Activated CD4-positive, alpha-beta T cell treated with anti-CD3 and anti-CD28 coated beads, Interleukin-2, amount 50 U/mL, for 24 hours (primary cell): ENCODE measurements at places on chromosomes 6 and 20.

- DNase-seq, result peak; percentile 45
Observed at GRCh38 chr20:24100370-24101011, 111.9 kb upstream of the GGTLC1 start.

DNA sequence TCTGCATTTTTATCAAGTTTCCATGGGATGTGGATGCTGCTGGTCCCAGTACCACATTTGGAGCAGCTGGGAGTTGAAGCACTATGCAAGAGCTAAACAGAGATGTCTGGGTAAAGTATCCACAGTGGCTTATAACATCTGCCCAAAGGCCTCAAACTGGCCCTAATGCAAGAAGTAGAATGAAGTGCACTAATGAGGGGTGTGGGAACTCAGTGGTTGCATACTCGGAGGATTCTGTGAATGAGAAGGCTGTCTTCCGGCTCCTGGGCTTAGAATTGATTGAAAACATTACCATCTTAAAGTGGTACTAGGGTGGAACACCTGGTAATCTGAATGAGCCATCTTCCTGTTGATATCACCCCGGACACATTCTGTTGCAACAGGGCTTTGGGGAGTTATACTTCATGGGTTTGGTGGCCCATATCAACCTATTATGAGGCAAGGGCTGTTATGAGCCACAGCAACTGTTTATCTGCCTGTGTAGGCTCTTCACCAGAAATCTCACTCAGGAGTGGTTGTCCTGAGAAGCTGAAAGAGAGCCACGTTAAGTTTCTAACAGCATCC lies 54.7 kb upstream of the SNRPB2 start:
- DNase-seq, result no peak

DNA sequence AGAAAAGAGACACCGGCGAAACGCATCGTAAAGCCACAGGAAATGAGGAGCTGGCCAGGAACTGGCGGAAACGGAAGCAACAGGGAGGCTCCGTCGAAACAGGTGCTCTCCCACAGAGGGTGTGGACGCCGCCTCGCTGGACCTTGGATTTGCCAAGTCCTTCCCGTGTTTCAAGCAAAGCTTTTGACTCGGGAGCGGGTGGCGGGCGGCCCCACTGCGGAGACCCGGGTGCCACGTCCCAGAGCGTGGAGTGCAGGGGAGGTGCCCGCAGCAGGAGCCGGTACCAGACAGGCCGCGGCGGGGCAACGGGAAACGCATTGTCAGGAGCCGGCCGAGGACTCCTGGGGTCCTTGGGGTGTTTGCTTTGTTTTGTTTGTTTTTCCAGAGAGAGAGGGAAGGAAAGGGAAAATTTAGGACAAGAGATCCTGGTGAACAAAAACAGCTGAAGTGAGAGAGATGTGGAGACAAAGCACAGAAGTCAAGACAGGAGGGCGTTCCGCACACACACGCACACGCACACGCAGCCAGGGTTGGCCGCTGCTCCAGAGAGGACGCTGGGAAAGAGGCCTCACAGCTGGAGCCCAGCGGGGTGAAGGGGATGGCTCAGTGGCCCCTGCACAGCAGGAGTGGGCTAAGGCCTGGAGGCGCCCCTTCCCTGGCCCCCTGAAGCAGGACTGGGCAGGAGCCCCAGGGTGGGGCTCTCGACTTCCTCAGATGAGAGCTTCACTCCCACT lies 50.9 kb upstream of the CHRNA4 start:
- DNase-seq, result no peak

DNA sequence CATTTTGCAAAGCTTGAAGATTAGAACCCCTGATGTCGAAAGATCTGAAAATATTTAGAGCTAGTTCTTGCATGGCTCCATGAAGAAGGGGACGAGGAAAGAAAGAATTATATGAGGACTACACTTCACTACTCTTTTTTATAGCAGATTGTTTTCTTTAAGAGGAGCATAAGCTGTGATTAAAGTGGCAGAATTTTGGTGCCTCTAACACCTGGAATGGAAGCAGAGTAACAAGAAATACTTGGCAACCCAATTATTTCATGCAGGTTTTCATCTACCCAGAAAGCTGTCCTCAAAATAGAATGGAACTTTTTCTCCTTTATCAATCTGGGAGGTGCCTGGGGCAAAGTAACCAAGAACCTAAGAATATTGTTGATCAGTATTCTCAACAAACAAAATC lies 4.0 kb downstream of the METTL24 start:
- DNase-seq, result no peak

DNA sequence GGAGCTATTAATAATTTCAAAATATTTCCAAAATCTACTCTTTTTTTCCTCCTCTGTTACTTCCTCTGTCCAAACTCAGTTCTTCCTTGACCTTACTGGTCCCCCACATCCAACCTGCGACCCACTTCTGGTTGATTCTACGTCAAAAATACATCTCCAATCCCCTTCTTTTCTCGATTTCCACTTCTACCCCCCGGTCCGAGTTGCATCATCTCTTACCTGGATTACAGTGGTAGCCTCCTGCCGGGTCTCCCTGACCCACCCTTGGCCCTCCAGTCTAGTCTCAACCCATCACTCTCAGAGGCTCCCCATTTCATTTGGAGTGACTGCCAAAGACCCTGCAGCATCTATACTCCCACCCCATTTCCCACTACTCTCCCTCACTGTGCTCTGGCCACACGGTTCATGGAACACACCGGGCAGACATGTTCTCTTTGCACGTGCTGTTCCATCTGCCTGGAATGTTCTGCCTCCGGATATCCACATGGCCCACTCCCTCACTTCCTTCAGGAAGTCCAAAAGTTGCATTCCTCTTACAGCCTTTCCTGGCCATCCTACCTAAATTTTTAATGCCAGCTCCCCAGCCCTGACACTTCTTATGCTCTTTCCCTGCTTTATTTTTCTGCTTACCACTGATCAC lies 6.1 kb upstream of the CCND3 start:
- DNase-seq, result no peak

GRCh38 chr6:93568169-93568568 lies 148.8 kb upstream of the EPHA7 start:
- DNase-seq, result no peak

DNA sequence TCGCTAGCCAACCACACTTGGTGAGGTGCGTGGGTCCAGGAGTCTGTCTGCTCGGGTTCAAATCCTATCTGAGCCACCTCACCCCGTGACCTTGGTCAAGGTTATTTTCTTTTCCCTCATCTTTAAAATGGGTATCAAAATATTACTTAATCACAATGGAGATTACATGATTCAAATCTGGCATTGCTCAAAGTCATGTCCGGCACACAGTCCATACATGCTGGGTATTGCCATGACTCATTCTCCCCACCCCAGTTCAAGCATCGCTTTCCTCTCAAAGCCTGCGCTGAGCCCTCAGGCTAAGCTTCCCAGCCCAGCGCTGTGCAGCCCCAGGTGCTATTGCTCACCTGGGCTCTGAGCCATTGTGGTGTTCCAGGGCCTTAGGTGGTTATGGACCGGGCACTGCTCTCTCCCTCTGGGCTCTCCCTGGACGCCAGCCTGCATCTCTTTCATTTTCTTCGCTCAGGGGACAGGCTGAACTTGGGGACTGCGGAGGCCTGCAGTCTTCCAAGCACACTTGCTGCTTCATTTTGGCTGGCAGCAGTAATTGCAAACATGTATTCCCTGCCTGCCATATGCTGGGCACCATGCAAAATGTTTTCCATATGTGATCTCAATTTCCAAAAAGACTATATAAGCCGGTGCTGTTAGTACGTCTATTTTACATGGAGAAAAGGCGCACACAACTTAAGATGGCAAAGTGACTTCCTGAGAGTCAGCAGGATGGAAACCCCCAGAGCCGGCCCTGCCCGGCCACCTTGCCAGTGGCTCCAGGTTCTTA lies 27.3 kb downstream of the WRNIP1 start:
- no peak for DNase-seq

GRCh38 chr6:125850361-125850760 lies 59.6 kb downstream of the NCOA7 start:
- DNase-seq, result no peak

- DNase-seq, result no peak
Observed at GRCh38 chr6:117951783-117952182, 44.7 kb downstream of the SLC35F1 start.

DNA sequence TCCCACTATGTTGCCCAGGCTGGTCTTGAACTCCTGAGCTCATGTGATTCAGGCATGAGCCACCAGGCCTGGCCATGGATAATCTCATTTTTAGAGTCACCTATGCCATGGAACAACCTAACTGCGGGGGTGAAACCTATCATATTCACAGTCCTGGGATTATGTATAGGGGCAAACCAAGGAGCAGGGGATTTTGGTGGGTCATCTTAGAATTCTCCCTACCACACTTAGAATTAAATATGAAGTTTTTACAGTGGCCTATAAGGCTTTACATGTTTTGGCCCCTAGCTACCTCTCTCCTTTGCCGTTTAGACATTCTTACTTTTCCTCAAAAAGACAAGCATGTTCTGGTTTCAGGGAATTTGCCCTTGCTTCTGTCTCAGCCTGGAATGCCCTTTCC lies 20.6 kb upstream of the VEGFA start:
- DNase-seq, result no peak

DNA sequence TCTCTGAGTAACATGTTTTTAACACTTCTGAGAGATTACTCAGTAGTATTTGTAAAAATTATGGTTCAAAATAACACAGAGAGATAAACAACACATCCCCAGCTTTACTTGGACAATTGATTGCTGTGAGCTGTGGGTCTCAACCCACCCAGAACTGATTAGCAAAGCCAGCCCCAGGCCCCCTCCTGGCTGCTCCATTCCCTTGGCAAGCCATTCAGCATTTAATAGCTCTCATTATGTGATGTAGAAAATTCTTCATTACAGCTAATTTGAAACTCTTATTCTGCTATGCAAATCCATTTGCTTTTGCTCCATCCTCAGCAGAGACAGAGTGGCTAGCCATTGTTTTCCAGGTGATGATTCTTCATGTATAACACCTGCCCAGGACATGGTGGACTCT lies 16.6 kb upstream of the SIRT5 start:
- DNase-seq, result no peak

- DNase-seq, result no peak
Observed at GRCh38 chr20:39874049-39874893, 814.8 kb downstream of the MAFB start.

GRCh38 chr6:90175627-90176538 lies 120.8 kb downstream of the BACH2 start:
- DNase-seq, result peak; percentile 71

GRCh38 chr20:34037121-34037520 lies 43.4 kb downstream of the RALY start:
- peak; percentile 32 for DNase-seq

DNA sequence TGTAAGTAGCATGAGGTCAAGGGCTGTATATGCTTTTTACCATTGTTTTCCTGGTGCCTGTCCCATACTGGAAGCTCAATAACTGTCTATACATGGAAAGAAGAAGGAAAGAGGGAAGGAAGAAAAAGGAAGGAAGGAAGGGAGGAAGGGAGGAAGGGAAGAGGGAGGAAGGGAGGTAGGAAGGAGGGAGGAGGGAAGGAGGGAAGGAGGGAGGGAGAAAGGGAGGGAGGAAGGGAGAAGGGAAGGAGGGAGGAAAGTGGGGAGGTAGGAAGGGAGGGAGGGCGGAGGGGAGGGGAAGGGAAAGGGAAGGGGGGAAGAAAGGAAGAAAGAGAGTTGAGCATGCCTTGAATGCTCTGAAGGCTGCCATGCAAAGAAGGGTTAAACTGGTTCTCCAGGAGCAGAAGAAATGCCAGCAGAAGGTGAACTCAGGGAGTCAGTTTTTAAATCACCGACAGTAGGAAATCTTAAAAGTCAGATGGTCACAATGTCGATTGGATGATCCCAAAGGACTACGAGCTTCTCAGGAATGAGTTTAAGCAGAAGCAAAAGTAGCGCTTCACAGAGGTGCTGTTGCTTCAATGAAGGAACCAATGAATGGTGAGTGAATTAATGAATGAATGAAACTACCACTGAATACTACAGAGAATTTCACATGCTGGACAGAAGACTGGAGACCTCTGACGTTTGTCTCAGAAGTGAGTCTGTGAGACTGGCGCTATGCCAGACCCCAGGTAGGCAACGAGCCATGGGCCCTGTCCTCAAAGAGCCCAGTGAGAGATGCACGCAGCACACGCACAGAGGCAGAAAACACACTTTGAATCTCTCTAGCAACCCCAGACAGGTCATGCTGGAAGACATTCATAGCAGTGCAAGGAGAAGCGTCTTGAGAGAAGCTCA lies 117.6 kb downstream of the MRPL14 start:
- DNase-seq, result no peak

GRCh38 chr6:44915111-44915510 lies 413.0 kb upstream of the RUNX2 start:
- DNase-seq, result no peak

DNA sequence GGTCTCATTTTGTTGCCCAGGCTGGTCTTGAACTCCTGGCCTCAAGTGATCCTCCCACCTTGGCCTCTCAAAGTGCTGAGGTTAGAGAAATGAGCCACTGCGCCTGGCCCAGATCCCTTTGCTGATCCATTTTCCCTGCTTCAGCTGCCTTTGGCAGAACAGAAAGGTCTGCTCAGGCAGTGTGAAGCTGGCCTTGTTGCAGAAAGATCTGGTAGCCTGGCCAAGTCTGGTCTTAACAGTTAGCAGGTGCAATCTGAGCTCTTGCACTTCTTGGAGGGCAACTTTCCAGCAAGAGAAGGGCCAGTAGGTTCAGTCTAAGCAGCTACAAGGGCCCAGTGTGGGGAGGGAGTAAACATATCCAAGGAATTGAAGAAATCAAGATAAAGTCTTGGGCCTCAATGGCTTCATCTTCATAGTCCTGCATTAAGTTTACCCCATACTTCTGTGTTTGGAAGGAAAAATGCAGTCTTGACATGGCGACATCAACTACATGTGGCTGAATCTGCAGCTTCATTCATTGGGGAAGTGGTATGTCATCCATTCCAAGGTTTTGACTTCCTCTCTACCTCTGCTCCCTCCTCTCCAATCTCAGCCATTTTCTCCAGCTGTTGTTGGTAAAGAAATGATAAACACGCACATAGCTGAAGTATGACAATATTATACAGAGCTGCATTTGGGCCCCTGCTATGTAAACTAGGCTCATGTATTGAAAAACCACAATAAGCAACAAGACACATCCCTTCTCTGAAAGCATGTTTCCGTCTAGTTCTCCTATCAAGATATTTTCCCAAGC lies 39.0 kb upstream of the NEDD9 start:
- DNase-seq, result no peak

GRCh38 chr6:82408952-82409431 lies 45.4 kb downstream of the TPBG start:
- no peak for DNase-seq

GRCh38 chr6:90440586-90441283 lies 144.1 kb upstream of the BACH2 start:
- no peak for DNase-seq

DNA sequence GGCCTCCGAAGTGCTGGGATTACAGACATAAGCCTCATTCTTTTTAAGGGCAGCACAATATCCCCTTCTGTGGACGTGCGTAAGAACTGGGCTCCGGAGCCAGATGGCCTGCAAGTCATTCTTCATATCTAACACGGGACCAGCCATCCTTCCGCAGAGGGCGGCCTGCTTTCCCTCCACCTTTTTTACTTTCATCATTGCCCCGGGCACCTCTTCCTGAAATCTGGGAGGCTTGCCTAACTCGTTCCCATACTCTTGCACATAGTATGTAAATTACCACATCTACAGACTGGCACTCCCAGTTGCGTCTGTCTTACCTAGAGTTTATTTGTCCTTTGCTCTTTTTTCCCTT lies 29.9 kb upstream of the SLC23A2 start:
- no peak for DNase-seq
